Upper lobe of left lung (tissue), 6 donors: ENCODE measurements at places on chromosomes 7 and 10. TPM values are rescaled to one million over a fixed set of nuclear protein-coding genes. Genes with fewer than 3 reads are reported as not detected.

DNA sequence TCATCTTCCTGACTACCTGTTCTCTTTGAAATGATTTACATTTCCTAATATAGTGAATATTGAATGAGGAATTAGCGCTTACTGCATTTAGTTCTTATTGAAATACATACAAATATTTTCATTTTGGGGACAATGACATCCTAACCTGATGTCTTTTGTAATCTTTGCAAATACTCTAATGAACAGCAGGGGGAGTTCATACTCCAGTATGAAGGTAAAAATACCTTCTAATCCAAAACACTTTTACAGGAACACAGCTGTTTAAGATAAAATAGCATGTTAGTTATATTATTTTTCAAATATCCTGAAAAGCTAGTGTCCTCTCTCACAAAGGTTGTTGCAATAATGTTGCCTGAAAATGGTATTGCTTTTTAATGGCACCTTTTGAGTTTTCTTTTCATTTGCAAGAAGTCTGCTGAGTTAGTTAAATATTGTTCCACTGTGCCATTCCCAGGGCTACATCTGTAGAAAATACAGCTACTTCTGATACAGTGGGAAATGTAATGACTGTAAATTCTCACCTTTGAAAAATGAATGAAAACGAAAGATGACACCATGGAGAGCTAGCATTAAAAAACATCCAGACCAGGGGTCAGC is 400.0 kb downstream of the PHF14 start:
- H3K4me3 ChIP-seq: no peak overlapping the region
- no peaks in the 10 kb centered on the region for H3K27me3 ChIP-seq
- H3K36me3 ChIP-seq: no peaks in the 10 kb centered on the region
- no peak for DNase-seq

DNA sequence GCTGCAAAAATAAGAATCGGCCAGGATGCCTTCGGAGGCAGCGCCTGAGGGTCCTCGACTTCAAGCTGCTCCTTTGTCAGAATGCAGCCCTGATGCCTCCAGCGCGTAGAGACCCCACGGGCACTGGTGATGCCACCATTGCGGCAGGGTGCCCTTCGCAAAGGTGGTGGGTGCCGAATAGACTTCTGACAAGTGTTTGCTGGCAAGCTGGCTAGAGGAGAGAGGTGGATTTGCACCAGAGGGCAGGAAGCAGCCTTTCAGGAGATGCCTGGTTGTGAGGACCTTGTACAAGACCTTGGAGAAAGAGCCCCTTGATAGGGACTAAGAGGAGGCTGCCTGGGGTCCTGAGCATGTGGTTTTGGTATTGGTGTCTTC is 103.2 kb upstream of the PPIF start:
- peak overlapping the region; percentile 84 for H3K27ac ChIP-seq
- H3K4me1 ChIP-seq: peaks cover 89% of the 10 kb centered on the region
- peak overlapping the region; percentile 63 for H3K4me3 ChIP-seq
- H3K36me3 ChIP-seq: peaks cover 3% of the 10 kb centered on the region

DNA sequence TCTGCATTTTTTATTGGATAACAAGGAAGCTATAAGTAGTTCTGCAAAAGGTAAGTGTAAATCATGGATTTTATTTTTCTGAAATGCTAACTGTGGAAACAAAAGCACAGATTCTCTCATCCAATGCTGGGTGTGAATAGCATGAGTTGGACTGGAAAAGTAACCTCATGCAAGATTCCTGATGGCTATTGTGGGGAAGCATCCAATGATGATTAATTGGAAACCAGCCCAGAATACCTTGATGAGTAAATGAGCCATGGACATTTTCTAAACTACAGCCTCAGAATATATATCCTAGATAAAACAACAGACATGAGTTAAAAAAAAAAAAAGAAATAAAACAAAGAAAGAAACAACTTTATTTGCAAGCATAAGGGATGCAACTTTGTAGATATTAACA is 934.6 kb downstream of the CCSER2 start:
- H3K4me1 ChIP-seq: no peaks in the 10 kb centered on the region
- H3K36me3 ChIP-seq: no peaks in the 10 kb centered on the region
- no peak overlapping the region for H3K27ac ChIP-seq
- no peaks in the 10 kb centered on the region for H3K27me3 ChIP-seq
- DNase-seq: no peak

GRCh38 chr10:13987446-13987845 is 343.3 kb downstream of the FRMD4A start:
- H3K4me1 ChIP-seq: peaks cover 24% of the 10 kb centered on the region
- H3K4me3 ChIP-seq: no peak overlapping the region
- H3K27ac ChIP-seq: no peak overlapping the region
- DNase-seq: no peak
- no peaks in the 10 kb centered on the region for H3K36me3 ChIP-seq

CACNB2 gene
- total RNA-seq: 3.1 TPM

LARP4B gene
- 106 TPM for total RNA-seq

GRCh38 chr7:72335561-72336381 is 76.4 kb downstream of the CALN1 start:
- peak; percentile 56 for DNase-seq
- H3K27me3 ChIP-seq: peaks cover 27% of the 10 kb centered on the region
- H3K4me1 ChIP-seq: no peaks in the 10 kb centered on the region
- no peak overlapping the region for H3K27ac ChIP-seq

- no peak overlapping the region for H3K4me3 ChIP-seq
- H3K27ac ChIP-seq: no peak overlapping the region
- no peaks in the 10 kb centered on the region for H3K36me3 ChIP-seq
- peaks cover 15% of the 10 kb centered on the region for H3K4me1 ChIP-seq
These were observed 44.2 kb downstream of the JMJD1C start for GRCh38 chr10:63421591-63421990.

HABP2 gene
- 0.20 TPM for total RNA-seq

AEBP1 gene
- 34.1 TPM for total RNA-seq

- no peaks in the 10 kb centered on the region for H3K27me3 ChIP-seq
- H3K27ac ChIP-seq: no peak overlapping the region
- no peak overlapping the region for H3K4me3 ChIP-seq
- DNase-seq: no peak
- peaks cover 10% of the 10 kb centered on the region for H3K4me1 ChIP-seq
These were observed 42.2 kb upstream of the CABCOCO1 start for GRCh38 chr10:61620506-61620905.

ASB10 gene
- not detected for total RNA-seq

DNA sequence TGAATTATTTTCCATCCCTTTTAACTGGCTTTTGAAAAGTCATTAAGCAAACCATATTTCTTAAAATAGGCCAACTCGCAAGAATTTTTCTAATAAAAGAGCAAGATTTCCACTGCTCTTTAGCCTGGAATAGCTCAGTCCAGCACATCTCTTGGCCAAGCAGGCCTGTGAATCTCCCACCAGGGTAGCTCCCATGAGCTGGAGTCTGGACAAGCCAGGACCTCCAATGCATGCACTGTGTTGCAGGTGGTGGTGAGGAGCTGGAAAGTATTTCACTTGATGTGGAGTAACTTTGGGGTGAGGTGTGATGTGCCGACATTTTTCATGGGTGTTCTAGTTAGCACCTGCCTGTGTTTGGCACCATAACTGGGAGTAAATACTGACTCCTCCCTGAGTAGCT is 117.3 kb upstream of the TBX20 start:
- DNase-seq: no peak
- no peak overlapping the region for H3K27ac ChIP-seq
- H3K27me3 ChIP-seq: no peaks in the 10 kb centered on the region
- no peaks in the 10 kb centered on the region for H3K4me1 ChIP-seq

DNA sequence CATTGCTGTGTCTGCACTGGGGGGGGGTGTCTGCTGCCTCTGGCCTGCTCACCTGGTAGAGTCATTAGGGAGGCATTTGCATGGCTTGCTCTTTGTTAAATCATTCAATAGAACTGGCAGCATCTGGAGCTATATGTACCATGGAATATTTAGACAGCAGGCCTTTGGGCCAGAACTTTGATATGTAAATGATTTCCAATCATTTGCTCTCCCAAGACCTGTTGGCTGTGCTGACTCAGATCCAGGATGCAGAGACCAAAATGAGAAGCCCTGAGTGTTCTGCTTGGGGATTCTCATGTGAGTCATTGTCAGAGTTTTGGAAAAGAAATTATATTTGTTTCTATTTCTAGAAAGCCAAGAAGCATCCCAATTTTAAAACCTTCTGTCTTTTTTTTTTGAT is 257.6 kb upstream of the IGFBP3 start:
- no peak overlapping the region for H3K4me3 ChIP-seq
- no peaks in the 10 kb centered on the region for H3K27me3 ChIP-seq
- H3K27ac ChIP-seq: no peak overlapping the region
- DNase-seq: no peak
- H3K36me3 ChIP-seq: no peaks in the 10 kb centered on the region
